LHCN-M2 (cell line): ENCODE measurements at places on chromosomes 3 and 15. TPM values are rescaled to one million over a fixed set of nuclear protein-coding genes. Genes with fewer than 3 reads are reported as not detected.

The GOLGA6L7 gene
- total RNA-seq = not detected in 2 replicates

The MYL3 gene
- total RNA-seq = not detected in 2 replicates

The NR2E3 gene
- 0.06 TPM in 1 of 2 replicates, not detected in the other for total RNA-seq

The ITIH3 gene
- total RNA-seq = not detected in 2 replicates

The SAMMSON gene
- total RNA-seq = not detected in 2 replicates

The CFAP91 gene
- total RNA-seq = 0.19 and 1.3 TPM in 2 replicates

The DUOXA1 gene
- total RNA-seq = not detected in 2 replicates

DNA sequence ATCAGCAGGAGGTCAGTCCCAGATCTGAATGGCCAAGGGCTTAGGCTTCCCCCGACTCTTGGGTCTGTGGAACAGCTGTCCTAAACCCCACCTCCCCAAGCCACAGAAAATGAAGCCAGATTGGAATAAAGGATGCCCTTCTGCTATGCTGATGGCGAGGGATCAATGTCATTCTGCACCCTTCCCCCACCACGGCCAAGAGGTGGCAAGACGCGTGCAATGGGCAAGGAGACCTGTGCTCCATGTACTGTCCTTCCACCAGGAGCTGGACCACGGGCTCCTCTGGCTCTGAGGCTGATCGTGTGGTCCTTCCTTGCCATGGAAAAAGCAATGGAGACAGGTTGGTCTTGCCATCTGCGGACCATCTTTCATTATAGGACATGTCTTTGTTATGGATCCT lies 32.6 kb upstream of the TBC1D21 start:
- no peak for DNase-seq

DNA sequence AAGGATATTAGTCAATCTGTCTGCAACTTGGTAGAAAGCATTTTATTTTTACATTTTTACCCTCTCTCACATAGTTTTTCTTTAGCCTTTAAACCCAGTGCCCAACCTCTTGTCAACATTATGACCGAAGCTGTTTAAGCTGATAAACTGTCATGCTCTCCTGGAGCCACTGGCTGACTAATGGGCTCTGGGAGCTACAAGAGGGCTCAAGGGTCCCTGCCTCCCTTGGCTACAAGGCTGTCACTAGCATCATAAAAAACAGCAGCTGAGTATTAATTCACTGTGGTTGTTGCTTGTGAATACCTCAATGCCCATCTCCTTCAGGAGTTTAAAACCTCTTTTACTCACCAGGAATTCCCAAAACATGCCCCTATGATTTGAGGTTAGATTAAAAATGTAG lies 237.9 kb downstream of the ZMAT3 start:
- no peak for DNase-seq

GRCh38 chr15:69194025-69194827 lies 33.8 kb downstream of the GLCE start:
- peak; percentile 52 for DNase-seq

DNA sequence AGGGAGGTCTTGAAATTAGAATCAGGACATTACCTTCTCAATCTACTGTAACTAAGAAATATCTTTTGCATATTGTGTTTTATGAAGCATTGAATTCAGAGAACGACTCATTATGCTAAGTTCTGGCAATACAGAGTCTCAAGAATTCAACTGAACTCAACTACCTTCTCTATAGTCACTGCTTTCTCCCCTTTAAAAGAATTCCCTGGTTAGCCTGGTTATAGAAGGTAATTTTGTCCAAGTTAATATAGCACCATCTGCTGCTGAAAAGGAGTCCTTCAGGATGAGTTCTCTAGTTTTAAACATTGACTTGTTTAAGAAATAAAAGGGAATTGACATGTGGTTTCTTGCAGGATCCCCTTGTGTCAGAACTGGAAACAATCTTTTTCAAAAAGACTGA lies 60.2 kb downstream of the IL16 start:
- DNase-seq = peak; percentile 51

DNA sequence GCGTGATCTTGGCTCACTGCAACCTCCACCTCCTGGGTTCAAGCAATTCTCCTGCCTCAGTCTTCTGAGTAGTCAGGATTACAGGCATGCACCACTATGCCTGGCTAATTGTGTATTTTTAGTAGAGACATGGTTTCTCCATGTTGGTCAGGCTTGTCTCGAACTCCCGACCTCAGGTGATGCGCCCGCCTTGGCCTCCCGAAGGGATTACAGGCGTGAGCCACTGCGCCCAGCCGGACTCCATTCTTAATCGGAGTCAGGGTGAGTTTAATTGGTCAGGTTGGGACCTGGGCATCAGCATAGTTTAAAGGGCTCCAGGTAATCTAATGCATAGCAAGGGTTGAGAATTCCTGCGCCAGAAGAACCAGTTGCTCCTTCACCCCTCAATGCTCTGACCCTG lies 29.2 kb downstream of the MAGEF1 start:
- DNase-seq = no peak

DNA sequence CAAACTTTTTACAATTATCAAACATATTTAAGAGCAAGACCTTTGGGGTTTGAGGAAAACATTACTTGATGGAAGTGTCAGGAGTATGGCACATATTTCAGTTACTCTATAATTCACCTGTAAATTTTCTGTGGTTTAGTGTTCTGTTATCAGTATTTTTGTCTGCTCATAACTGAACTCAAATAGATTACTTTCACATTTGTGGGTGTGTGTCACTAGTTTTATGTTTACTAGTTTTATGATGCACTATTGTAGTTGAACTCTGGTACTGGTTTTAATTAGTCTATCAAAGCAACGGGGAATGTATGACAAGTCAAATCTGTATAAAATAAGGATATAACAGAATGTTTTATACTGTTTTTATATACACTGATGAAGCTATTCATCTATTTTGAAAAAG lies 27.2 kb downstream of the OXSM start:
- no peak for DNase-seq

- DNase-seq = no peak
Observed at GRCh38 chr3:60585918-60586317, 665.3 kb downstream of the FHIT start.

- DNase-seq = peak; percentile 52
Observed at GRCh38 chr3:107992976-107993684, 97.7 kb downstream of the CD47 start.

DNA sequence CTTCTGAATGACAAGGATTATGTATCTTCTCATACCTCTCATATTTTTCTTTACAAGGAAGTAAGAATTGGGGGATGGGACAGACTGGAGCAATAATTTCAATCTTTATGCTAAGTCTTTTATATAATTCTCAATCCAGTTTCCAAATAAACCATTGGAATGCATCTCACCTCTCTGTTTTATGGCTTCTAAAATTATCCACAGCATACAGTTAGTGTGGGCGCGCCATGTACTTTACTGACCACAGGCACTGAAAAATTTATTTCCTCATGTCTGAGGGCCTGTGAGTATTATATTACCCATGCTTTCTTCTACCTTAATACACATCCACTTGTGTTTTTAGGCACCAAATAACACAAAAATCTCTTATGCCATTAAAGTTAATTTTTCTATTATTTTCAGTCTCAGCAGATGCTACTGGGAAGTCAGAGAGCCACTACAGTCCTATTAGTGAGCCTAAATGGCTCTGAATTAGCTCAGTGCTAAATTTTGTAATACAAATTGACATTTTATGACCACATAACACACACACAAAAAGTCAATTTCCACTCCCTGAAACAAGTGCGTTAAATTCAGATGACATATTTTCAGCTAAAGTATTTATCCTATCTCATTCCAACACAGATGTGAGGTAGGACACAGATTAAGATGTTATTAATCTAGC lies 39.3 kb downstream of the SLITRK3 start:
- no peak for DNase-seq

DNA sequence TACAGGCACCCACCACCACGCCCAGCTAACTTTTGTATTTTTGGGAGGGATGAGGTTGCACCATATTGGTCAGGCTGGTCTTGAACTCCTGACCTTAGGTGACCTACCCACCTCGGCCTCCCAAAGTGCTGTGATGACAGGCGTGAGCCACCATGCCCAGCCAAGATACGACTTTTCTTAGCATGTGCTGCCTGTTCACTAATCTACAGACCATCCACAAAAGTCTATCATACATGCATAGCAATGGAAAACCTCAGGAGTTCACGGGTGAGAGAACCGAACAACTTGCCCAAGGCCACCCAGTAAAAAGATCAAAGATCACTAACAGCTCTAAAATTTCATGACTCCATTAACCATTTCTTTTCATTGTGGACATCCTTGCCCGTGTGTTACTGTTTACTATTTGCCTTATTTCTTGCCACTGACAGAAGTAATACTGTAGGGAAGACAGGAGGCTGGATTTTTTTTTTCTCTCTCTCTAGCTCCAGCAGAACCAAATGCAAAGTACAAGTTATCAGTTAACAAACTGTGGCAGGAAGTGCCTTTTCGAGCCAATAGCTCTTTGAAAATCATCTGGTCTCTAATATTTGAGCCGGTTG lies 92.3 kb downstream of the FOXP1 start:
- DNase-seq = no peak

DNA sequence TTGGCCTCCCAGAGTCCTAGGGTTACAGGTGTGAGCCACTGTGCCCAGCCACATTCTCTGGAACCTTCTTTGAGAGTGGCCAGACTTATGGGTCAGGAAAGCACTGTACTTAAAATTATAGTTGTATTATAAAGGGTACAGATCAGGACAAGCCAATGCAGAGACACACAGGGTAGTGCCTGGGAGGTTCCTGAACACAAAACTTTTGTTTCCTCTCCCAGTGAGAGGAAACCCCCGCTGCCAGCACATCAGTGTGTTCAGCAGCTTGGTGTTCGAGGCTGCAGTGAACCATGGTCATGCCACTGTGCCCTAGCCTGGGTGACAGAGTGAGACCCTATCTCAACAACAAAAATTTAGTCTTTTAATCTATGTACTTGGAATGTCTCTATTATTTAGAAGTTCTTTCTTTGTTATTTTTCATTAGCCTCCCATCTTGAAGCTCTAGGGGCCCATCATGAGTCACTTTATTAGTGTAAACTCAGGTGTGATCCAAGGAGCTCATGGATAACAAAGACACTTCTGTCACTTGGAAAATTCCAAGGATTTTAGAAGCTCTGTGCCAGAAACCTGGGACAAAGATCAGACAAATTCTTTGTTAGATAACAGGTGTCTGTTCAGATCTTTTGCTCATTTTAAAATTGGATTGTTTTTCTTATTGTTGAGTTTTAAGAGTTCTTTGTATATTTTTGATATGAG lies 7.8 kb downstream of the BLOC1S6 start:
- no peak for DNase-seq

DNA sequence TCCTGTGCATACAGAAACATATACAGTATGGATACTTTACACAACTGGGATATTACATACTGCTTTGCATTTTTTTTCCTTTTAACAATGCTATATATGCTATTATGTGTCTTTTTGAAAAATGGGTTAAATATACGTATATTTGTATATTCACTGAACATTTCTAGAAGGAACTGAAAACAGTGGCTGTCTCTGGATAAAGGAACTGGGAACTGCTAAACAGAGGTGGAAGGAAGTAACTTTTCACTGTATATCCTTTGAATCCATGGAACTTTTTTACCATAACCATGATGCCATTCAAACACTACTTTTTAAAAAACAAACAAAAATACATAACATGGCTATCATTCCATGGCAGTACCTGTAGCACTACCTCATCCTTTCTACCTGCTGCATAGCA lies 1.8 kb downstream of the MTFMT start:
- no peak for DNase-seq

GRCh38 chr15:75639709-75640482 lies at the start of gene IMP3:
TSS of gene IMP3 (minus strand) at chr15:75640224. CDS start at chr15:75640168, 56 bp downstream.
- DNase-seq = peak; percentile 97

DNA sequence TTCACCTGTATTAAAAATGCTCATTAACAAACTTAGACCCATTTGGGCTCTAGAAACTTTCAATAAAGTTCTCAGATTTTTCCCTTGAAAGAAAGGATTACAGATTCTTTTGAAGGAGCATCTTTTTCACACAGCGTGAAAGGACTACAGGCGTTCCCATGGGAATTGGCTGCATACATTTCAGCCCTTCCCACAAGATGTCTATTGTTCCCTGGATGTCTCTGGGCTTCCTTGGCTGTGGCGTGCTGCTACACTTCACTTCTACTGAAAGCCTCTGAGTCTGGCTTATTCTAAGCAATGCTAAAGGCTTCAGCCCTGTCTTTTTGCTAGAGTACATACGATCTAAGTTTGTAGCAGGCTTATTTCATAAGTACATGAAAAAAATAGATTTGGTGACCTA lies 1.4 kb downstream of the VEPH1 start:
- DNase-seq = no peak

GRCh38 chr15:70920981-70921696 lies 28.5 kb downstream of the LRRC49 start:
- DNase-seq = no peak

- DNase-seq = no peak
Observed at GRCh38 chr15:33660151-33660550, 308.1 kb upstream of the CHRM5 start.

- peak; percentile 100 for DNase-seq
Observed at GRCh38 chr3:197031315-197032285, 2.0 kb upstream of the MELTF start.

- no peak for DNase-seq
Observed at GRCh38 chr15:98375513-98376340, 272.6 kb upstream of the IGF1R start.

DNA sequence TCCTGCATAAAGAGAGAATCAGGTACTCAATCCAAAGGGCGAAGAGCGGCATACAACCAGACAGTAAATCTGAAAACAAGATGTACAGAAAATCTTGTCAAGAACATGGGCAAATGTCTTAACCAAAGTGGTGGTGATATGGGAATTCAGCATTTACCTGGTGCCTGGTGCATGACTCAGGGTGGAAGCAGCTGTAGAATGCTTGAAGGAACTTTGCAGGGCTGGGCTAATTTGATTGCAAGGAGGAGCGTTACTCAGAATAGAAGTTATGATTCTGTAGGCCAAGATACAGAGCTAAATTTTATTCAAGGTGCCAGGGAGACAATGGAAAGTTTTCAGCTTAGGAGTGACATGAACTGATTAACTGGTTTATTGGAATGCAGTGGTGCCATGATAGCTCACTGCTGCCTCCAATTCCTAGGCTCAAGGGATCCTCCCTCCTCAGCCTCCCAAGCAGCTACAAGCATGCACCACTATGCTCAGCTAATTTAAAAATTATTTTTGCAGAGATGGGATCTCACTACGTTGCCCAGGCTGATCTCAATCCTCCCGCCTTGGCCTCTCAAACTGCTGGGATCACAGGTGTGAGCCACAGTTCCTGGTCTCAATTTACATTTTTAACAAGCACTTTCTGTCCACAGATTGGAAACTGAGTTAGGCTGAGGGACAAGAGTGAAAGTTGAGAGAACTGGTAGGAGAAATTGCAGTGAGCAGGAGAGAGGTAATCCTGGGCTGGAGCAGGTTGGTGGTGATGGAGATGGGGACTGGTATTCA lies 91.5 kb upstream of the TBC1D5 start:
- no peak for DNase-seq

DNA sequence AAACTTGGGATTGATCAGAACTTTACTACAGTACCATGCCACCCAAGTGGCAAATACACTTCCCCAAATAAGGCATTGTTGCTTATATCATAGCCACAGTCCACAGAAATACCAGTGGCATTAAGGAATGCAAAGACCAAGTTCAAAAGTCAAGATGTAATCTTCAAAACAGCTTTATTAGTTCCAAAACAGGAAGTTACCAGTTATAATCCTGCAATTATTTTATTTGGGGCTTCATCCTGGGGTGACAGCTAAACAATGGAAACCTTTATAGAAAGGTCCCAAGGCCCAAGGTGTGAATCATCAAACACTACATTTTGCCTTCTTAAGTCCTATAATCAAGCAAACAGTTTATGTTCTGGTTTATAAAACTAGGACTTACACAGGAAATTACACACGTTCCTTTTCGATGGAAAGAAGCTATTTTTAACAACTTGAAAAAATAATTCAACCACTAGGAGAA lies 30.3 kb upstream of the RNF7 start:
- DNase-seq = peak; percentile 44

GRCh38 chr15:75966073-75966472 lies 46.2 kb downstream of the NRG4 start:
- DNase-seq = peak; percentile 17
